DND-41 (cell line): ENCODE measurements at places on chromosomes 5 and 9.

DNA sequence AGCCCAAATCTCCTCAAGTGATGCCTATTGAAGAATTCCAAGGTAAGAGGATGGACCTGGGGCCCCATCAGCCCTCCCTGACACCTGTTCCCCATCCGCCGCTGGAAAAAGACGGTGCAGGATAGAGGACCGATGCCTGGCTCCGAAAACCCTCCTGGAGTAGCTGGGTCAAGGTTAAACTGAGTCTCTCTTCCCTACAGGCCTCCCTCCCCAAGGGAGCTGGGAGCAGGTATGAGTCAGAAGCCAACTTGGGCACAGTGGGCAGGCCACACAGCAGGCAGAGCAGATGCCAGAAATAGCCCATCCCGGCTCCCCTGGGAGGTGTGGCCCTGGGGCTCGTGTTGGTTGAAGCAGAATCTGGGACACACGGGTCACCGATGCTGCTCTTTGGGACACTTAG is 75.6 kb downstream of the NTNG2 start:
- no peak for DNase-seq

DNA sequence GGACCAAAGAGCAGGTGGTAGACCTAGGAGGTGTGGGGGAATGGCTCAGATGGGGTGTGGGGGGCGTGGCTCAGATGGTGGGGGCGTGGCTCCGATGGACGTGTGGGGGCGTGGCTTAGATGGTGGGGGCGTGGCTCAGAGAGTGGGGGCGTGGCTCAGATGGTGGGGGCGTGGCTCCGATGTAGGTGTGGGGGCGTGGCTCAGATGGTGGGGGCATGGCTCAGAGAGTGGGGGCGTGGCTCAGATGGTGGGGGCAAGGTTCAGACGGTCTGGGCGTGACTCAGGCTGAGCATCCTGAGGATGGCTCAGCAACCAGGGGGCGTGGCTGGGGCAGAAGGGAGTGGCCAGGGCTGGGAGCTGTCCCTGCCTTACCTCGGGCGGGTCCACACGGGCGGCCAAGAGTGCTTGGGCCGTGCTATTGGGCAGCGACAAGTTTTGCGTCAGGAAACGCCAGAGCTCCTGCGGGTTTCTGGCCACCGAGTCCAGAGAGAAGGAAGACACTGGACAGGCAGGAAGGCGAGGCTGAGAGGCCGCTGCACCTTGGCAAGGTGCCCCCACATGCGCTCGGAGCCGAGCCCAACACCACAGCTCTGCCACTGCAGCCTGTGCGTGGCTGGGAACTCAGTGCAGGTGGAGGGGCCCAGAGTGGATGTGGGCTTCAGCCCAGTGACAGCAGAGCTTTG is 5.9 kb downstream of the ABCA2 start:
- peak; percentile 62 for DNase-seq

DNA sequence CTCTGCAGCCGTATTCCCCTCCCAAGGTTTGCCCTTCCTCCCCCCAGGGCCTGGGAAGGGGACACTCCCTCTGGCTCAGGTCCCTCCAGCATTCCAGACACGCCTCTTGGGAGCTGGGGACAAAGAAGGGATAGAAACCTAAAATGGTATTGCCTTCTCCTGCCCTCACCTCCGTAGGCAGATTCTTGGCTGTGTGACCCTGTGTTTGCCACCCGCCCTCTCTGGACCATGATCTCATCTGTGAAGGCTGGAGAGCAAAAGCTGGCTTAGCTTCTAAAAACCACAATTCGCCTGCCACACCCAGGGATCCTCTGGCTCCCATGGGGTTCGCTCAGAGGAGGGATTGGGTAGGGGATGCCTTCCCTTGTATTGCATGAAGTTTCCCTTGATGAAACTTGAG is 7.7 kb downstream of the AQP3 start:
- no peak for DNase-seq

- no peak for DNase-seq
Observed at GRCh38 chr9:128408963-128409431, 11.7 kb upstream of the CERCAM start.

DNA sequence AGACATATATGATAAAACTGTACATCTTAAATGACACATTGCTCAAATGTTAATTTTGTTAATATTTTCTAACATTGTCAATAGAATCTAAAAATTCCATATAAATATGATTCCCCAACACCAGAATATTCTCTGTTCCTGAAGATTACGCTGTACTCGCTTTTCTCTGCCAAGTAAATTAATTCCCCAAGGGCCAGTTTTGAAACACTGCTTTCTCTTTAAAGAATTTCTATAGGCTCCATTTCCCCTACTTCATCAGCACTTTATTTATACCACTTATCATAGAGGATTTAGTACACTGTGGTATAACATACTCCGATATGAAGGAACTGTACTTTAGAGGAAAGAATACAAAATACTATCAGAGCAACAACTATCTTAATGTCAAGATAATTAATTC is 101.4 kb upstream of the ACOT12 start:
- no peak for DNase-seq

- no peak for DNase-seq
Observed at GRCh38 chr9:85142968-85143367, 473.4 kb downstream of the NTRK2 start.

DNA sequence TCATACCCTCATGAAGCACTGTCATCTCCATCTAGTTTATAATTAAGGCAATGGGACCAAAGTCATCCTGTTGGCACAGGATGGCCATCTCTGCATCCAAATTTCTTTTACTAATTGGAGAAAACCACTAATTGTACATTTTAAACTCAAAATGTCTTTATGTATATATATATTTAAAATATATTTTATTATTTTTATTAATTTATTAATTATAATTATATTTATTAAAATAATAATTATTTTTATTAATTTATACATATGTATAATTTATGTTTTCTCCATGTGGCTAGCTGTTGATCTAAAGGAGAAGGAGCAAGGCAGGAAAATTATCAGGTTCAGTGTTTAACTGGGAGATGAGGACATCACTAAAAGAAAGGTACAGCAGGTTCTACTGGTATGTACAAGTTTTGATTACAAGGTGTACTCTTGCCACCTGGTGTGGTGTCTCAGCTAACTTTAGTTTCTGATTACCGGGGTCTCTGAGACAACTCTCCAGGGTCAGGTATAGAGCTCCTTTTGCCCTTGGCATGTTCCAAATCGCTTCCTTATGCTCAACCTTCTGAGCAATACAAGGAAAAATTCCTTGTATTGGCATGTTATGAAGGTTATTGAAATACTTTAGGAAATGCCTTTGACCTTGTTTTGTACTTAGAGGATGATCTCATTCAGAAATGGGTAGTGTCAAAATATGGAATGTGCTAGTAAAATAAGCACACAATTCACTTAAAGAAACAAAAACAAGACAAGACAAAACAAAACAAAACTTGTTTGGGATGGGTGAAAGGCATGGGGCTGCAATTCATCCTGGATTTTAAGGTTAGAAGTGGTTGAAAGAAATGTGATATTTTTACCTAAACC is 79.6 kb downstream of the GHR start:
- DNase-seq: no peak

DNA sequence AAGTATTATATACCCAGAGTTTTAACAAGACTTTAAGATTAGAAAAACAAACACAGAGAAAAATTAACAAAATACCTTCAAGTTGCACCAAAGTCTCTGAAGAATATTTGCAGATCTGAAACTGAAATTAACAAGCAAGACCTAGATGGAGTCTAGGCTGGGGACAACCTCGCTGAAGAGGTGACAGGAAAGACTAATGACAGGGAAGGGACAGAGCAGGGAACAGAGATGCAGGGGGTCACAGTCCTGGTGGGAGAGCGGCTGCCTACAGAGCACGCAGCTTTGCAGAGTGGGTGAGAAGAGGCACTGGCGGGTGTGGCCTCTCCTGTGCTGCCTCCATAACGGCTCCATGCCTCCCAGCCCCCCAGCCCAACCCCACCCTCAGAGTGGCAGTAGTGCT is 13.5 kb downstream of the RETREG1 start:
- no peak for DNase-seq

GRCh38 chr5:68381909-68382308 is 166.4 kb downstream of the PIK3R1 start:
- DNase-seq: no peak
